Esophagus muscularis mucosa (tissue), 4 donors: ENCODE measurements at places on chromosomes 3 and 15. TPM values are rescaled to one million over a fixed set of nuclear protein-coding genes. Genes with fewer than 3 reads are reported as not detected.

GRCh38 chr3:87398168-87398801, 121.9 kb upstream of the POU1F1 start:
- DNase-seq: no peak

DNA sequence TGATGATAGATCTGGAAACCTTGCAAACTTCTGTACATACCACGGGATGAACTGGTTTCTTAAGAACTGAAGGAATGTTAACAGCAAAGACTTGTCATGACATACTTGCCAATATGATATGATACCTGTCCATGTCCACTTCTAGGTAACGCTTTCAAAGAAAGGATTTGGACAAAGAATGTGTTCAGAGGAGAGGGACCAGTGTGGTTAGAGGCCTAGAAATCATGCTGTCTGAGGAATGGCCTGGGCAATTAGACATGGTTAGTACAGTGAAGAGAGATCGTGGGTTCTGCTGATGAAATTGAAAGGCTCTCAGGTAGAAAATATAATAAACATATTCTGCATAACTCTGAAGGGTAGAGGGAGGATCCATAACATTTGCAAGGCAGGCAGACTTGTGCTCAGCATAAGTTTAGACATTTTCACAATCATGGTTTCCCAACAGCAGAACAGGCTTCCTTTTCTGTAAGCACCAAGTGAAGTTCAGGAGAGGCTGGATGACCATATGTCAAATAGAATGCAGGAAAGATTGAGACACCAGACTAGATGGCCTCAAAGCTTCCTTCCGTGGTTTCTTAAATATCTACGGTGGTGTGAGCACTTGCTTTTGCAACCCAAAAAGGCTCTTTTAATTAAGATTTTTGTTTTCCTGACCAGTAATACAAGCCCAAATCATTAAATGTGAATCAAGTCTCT, 39.9 kb downstream of the TGFBR2 start:
- DNase-seq: no peak

DNA sequence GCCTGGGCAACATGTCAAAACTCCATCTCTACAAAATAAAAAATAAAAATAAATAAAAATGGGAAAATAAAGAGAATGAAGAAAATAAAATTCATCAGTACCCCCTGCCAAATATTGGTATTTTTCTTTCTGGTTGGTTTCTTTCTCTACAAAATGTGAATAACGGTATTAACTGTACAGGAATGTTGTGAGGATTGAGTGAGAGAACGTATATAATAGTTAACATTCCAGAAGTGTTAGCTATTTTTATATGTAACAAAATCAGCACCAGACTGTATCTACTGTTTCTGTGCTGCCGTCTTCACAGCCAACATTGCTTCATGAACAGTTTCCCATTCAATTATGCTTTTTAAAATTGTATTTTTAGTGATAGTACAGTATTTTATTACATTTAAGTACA, 25.5 kb upstream of the RNU6-1 start:
- no peak for DNase-seq

- no peak for DNase-seq
Measured at GRCh38 chr3:172074586-172074985, 35.2 kb downstream of the FNDC3B start.

DNA sequence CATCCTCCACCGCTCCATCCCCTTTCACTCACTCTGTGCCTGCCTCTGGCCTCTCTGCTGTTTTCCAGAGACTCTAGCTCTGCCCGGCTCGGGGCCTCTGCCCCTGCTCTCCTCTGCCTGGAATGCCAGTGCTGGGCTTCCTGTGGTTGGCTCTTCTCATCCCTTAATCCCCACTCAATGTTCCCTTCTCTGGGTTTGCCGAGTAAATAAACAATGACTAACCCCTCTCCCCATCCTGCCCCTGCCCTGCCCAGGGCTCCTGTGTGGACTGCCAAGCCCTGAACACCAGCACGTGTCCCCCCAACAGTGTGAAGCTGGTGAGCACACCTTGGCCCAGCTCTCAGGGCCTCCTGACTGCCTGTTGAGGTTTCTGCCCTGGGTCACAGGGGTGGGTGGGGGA, 12.2 kb downstream of the STAB1 start:
- DNase-seq: no peak

Gene TGM5
- total RNA-seq: 0.33 TPM

Gene RLBP1
- 0.13 TPM for total RNA-seq

DNA sequence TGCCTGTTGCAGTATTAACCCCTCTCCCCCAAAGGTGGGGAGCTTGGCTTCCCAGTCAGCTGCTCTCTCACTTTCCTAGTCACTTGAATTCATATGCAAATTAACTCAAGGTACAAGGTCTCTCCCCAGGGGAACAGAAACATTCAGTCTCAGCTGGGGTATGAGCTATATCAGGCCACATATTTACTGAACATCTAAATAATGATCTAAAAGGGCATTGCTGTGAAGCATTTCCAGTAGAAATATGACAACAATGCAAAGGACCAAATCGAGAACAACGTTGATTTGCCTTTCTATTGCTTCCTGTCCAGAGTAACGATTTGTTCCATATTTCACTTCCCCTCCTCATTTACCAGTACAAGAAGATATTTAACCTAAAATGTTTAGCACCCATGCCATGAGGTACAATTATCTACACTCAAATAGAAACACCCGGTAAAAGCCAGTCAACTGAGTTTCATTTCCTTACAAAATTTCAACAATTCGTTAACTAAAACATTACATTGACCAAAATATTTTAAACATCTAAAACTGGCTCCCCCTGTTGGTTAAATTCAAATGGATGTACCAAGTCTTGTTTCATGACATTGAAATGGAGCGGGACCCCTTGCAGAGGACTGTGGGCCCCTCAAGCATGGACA, 36.5 kb upstream of the KLHL6 start:
- no peak for DNase-seq

Gene GSK3B
- total RNA-seq: 30.7 TPM

- DNase-seq: no peak
Measured at GRCh38 chr3:98839846-98840245, 61.6 kb downstream of the DCBLD2 start.
